ENCODE measurements at places on chromosomes 13 and 19.

DNA sequence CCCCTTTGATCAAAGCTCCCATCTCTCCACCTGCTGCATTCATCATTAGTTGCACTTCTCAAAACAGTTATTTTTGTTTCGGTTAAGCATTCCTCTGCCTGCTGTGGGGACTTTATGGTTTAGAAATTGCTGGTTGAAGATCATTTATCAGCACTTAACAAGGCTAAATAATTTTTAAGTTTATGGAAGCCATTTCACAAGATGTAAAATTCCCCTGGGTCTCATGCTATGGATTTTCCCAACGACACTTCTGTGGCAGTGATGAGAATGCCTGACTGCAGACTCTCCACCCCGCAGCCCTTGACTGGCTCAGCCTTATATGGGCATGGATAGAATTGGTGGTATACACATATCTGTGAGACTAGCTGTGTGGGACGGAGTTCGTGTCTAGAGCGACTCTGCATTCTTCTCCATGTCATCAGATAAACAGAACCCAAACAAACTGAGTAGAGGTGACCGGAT lies 52.8 kb downstream of the COL4A2 start:
- DNase-seq, result peak; percentile 64

GRCh38 chr13:36282821-36283432 lies 14.7 kb downstream of the CCDC169 start:
- DNase-seq, result peak; percentile 43

- no peak for DNase-seq
Observed at GRCh38 chr13:26133286-26133685, 81.5 kb upstream of the SHISA2 start.

GRCh38 chr13:78152415-78152814 lies 233.8 kb upstream of the EDNRB start:
- no peak for DNase-seq

GRCh38 chr13:75352641-75353327 lies 129.2 kb downstream of the TBC1D4 start:
- peak; percentile 29 for DNase-seq

- DNase-seq, result no peak
Observed at GRCh38 chr13:33797622-33798021, 20.3 kb upstream of the RFC3 start.

DNA sequence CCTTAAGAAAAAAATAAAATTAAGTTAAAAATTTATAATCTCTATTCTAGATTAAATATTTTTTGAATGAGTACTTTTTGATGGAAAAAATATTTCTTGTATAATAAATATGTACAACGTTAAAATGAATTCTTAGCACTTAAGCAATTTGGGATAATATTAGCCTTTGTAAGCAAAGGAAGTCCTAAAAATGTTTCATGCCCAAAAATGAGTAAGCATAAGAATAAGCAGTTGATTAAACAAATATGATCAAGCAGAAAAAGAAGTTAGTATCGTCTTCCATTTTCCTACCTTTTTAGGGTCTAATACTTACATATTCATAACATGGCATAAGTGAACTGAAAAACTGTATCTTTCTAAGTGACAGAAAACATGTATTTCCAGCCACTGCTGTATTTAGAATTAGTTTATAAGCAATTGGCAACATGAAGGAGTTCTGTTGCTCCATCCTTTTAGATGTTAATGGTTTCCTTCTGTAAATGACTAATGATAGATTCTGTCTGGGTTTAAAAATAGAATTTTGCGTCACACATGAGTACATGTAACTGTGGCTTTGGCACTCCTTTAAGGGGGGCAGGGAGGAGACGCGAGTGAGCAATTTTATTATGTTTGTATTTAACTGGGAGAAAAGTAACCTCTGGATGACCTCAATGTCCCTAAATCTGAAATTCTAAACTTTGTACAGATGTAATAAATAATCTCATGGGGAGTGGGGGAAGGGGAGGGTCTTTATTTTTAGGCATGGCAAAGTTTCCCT lies 237.4 kb downstream of the RGCC start:
- peak; percentile 97 for DNase-seq

DNA sequence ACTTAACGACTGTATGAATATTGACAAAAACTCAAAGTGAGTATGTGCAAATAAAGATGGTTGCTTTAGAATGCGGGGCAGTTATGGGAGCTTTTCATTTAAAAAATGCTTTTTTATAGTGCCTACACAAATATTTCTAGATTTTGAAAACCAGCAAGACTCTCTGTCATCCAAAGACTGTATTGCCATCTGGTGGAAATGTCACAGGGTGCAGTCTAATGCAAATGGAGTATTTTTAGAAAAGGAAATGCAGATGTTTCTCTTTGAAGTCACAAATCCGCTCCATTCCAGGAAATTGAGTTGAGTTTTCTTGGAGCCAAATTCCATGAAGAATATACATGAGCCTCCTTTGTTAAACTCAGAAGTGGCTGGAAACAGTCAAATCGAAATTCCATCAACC lies 2.3 kb upstream of the C1QTNF9B start:
- peak; percentile 70 for DNase-seq

DNA sequence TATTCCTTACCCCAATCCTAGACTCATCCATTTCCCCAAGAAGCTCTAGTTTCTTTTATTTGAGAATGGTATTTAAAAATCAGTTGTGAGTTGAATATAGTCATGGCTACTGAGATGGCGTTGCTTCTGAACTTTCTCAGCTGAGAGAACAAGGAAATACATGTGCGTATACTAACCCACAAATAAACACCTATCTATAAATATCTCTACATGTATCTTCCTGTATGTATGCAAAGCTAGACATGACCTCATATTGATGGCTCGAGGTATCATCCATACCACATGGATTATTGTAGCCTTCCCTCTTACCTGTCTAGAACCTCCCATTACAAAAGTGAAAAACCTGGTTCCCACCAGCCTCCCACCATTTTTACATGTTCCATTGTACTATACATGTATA lies 141.0 kb downstream of the UFM1 start:
- DNase-seq, result no peak

DNA sequence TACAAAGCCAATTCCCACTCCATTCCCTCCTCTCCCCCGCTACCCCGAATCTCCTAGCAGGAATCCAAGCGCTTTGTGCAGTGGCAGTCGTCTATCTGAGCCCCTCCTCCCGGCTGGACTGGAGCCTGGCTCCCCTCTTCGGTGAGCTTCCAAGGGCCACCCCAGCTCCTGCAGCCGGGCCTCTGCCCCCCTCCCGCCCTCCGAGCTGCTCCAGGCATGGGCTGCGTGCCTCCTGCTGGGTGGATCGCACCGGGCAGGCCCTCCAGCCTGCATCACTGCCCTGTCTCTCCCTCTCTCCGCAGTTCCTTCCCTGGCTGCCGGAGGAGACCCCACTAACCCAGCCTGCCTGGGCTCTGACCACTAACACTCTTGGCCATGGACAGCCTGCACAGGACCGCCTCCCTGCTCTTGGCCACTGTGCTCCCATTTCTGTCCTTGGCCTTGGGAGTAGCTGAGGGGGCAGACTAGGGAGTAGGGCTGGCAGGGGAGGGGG lies 12.9 kb upstream of the LENG8 start:
- DNase-seq, result no peak

- peak; percentile 28 for DNase-seq
Observed at GRCh38 chr13:83048419-83048818, 833.9 kb downstream of the SLITRK1 start.

- no peak for DNase-seq
Observed at GRCh38 chr13:27791146-27791900, 960 bp upstream of the GSX1 start.

- DNase-seq, result peak; percentile 82
Observed at GRCh38 chr19:37933937-37934358, 26.9 kb downstream of the SIPA1L3 start.

- DNase-seq, result no peak
Observed at GRCh38 chr13:43362556-43362955, 339.2 kb downstream of the DNAJC15 start.

DNA sequence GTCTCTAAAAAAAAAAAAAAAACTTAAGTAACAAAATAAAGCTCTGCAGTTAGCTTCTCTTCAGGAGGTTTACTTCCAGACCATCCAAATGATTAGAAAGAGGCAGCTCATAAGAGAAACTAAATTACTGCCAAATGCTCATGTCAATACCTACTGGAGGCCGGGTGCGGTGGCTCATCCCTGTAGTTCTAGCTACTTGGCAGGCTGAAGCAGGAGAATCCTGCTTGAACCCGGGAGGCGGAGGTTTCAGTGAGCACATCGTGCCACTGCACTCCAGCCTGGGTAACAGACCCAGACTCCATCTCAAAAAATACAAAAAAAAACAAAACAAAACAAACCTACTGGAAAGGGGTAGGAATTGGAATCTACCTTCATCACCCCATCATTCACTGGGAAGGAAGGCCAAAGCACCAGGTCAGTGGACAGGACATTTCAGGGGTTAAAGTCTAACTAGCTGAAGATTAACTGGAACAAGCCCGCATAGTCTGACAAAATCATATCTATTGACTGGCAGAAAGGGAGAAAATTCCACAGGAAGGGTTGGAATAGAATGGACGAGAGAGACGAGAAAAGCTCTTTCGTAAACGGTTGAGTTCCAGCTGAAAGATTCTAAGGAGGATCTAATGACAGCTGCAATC lies 1.3 kb downstream of the ZFP14 start:
- DNase-seq, result no peak

GRCh38 chr13:99977912-99978798 lies 3.4 kb upstream of the ZIC2 start:
- no peak for DNase-seq

- no peak for DNase-seq
Observed at GRCh38 chr19:49771674-49772139, 4.9 kb downstream of the AP2A1 start.

DNA sequence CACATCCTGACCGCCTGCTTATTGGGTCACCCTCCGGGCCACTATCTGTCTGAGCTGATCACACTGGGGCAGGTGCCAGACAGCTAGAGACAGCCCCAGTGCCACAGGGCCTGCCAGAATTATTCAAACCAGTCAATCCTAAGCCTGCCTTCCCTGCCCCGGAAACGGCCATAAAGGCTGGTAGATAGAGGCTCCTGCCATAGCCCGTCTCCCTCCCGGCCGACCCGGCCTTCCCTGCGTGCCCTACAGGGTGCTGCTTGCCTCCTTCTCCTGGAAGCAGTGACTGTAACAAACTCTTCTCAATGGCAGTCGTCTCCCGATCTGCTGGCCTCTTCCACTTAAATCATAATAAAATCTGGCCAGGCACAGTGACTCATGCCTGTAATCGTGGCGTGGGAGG lies 158.6 kb upstream of the SOX1 start:
- DNase-seq, result no peak

DNA sequence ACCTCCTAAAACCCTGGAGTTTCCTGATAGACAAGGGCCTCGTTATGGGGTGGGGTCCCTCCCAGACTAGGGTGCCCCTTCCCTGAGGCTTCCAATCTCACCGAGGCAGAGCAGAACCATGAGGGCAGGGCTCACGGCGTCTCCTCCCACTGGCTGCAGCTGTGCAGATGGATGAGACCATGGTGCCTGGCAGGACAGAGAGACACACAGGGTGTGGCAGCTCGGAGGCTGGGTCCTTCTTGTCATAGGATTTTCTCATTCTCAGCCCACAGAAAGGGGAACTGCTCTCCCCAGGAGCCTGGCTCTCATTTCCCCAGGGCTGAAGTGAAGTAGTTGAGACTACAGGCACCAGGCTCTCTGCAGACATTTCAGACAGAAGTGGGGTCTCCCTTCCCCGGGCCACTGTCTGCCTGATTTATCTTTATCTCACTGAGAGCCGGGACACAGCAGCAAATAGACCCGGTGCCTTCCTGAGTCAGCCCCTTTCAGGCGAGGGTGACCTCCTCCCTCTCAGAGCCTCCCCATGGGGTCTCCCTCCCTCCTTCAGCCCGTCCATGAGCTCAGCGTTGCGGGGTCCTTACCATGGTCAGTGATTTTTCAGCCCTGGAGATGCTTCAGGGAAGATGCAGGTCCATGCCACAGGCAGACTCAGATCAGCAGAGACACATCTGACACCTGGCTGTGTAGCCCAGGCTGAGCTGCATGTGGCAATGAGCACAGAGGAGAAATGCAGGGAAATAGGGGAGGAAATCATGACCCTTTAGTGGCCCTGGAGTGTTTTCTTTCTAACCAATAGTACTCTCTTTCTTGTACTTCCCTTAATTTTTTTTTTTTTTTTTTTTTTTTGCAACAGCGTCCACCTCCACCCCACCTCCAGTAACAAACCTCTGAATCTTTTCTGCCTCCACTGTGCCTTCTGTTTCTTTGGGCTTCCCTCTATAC lies at the start of gene LILRA5:
TSS of gene LILRA5 (minus strand) at position 731 of the 942 bp plus-strand sequence. CDS start at position 584, 147 bp downstream.
- DNase-seq, result no peak

DNA sequence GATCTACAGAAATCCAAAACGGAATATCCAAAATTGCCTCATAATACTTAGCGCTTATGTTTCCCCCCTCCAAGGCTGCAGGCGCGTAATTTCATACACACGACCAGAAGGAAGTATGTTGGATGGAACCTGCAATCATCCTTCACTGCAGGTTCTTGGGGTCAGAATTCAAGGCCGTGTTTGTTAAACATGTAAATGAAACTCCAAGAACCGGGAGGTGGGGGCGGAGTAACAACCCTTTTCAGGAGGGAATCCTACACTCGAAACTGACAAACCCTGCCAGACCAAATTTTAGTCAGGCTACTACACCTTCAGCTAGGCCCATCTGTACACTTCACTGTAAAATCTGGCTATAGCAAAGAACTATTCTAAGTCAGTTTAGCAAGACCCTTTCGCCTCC lies 1.3 kb downstream of the ZNF607 start:
- DNase-seq, result no peak

DNA sequence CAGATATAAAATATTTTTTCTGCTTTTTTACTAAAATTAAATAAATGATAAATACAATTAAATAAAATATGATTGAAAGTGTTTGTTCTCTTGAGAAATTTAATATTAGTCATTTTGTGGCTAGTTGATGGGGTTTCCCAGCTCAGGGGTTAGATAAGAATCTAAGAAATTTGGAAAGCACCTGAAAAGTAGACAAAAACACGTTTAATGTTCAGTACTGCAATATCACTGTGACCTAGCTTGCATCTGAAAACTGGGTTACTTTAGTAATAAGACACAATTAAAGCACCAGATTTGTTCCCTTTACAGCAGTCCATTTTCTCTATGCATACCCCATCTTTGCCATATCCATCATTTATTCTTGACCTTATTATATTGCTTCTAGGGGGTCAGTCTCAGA lies 1454.8 kb upstream of the SPRY2 start:
- DNase-seq, result no peak

DNA sequence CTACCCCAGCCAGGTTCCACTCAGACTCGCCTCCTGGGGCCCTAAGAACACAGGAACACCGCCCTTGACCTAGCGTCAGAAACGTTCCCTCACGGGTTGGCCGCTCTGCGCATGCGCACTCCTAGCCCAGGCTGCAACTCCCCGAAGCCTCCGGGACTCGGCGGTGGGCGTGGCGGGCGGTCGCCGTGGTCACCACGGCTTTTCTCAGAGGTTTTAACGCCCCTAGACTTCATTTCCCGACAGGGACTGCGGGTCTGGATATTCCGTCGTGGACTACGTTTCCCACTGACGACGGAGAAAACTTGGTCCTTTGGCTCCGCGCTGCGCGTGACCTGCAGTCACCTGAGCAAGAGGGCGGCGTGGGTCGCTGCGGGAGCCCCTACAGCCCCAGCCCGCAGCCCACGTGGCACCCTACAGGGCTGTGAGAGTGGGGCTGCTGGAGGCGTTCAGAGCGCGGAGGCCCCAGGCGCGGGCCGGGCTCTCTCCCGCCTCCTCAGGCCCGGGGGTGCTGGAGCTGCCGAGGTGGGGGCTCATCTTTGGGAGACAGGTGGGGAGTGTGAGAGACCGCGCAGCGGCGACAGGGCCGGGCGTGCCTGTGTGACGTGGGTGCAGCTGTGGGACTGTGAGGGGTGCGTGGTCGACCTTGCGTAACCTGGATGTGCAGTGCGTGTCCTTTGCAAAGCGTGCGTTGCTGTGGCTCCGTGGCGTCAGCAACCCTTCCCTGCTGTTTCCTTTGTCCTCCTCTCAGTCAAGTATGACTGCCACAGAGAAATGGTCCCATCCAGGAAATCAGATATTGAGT lies 38.0 kb upstream of the ZNF573 start:
- DNase-seq, result peak; percentile 46

GRCh38 chr13:113053801-113054604 lies 51.6 kb upstream of the F7 start:
- DNase-seq, result no peak

Measured in fibroblast of skin of right biceps (primary cell).